Fibroblast of skin of right quadriceps (primary cell): ENCODE measurements at places on chromosomes 2 and 18.

DNA sequence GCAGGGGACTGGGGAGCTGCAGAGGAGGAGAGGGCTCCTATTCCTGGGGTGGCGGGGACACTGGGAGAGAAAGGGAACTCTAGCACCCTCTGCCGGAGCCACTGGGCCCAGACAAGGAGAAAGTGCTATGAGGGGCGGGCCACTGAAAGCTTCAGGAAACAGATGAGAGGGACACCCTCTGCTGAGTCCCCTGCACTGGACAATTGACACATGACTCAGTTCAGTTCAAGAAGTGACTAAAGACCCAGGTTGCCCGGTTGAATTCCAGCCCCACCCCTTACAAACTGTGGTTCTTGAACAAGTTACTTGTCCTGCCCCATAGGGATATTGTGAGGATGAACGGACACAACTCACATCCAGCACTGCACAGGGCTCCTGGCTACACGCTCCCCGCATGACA lies 5.0 kb downstream of the RUFY4 start:
- DNase-seq, result peak; percentile 8

DNA sequence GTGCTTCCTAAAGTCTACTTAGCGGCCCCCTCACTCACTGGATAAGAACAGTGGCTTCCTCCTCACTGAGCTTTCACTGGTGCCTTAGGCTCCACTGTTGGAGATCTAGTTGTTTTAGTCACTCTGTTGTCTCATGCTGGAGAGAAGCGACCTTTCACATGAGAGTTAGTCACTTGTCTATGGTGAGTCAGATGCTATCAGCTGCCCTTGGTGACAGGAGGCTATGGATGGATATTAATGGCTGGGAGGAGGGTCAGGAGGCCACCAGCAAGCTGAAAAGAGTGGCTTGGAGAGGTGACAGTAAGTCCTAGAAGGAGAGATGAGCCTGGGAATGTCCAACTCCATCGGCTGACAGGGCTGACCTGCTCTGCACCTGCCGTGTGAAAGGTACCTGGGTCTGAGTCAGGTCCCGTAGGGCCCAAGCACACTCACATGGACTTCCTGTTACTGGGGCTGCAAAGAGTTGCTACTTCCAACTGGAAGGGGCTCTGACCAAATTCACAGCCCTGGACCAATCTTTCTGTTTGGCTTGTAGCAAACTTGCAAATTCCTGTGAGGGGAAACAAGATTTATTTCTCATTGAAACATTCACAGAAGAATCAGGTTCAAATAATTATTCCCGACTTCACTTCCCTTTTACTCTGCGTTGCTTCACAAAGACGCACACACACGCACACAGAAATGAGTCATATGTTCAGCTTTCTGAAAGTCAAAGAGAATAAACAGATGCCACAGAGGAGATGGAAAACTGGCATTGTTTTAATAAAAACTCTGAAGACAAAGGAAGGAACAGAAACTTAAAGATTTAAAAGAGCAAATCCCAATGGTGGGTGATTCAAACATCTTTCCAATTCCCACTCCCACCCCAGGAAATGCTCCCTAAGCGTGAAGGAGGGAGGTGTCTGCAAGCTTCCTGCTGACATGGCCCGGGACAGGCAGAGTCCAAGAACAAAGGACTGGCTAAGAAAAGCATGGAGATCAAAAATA lies 203.5 kb upstream of the TWIST2 start:
- peak; percentile 89 for DNase-seq

- peak; percentile 68 for DNase-seq
Measured at GRCh38 chr2:19577723-19578122, 219.3 kb upstream of the OSR1 start.

GRCh38 chr2:1603059-1603458 lies 141.3 kb downstream of the PXDN start:
- DNase-seq, result no peak

DNA sequence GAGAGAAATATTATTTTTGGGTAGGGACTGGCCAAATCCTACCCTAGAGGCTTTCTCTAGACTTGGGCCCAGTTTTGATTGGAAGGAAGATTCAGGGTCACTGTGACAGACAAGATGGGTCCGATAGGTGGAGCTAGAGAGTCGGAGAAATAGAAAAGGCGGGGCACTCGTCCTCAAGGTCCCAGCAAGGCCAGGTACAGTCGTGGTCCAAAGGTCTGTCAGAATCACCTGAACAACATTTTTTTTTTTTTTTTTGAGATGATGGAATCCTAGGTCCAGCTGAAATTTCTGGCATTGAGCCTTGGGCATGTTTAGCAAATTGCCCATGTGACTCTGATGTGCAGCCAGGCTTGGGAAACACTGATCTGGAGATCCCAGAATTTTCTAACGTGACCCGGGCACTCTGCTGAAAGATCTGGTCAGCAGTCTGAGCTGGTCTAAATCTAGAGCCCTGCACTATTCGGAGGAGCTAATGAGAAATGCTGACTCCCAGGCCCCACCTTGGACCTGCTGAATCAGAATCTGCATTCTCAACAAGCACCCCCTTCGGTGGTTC lies 23.0 kb upstream of the NTSR2 start:
- DNase-seq, result peak; percentile 50

GRCh38 chr2:11550302-11550701 lies 16.5 kb downstream of the GREB1 start:
- no peak for DNase-seq

DNA sequence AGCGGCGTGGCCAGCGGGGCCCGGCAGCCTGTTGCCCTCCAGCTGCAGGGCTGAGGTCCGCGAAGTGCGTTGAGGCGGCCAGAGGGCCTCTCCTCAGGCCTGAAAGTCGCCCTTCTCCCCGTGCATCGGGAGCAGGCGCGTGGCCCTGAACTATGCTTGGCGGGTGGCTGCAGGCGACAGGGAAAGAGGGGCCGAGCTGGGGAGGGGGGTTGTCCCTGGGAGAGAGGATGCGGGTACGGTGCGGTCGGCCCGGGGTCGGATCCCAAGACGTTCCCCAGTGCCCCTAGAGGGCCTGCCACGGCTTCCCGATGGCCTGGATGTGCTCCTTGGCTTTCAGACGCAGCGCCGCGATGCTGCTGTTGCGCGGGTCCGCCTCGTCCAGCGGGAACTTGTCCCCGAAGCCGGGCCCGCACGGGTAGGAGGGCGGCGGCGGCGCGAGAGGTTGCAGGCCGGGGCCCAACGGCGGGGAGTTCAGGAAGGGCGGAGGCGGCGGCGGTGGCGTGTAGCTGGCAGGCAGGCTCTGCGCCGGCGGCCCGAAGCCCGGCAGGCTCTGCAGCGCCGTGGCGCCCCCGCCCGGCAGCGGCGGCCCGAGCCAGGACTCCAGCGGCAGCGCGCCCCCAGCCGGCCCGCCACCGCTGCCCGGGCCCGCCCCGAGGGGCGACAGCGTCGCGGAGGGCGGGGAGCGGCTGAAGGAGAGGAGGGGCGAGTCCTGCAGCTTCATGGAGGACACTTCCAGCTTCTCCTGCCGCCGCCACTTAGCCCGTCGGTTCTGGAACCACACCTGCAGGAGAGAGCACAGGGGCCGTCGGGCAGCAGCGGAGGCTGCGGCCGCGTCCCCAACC lies 4.3 kb downstream of the RAX start:
- DNase-seq, result no peak
